ENCODE measurements at places on chromosomes 6 and 20.

GRCh38 chr6:123550052-123550617 is 86.6 kb downstream of the TRDN start:
- DNase-seq, result no peak

DNA sequence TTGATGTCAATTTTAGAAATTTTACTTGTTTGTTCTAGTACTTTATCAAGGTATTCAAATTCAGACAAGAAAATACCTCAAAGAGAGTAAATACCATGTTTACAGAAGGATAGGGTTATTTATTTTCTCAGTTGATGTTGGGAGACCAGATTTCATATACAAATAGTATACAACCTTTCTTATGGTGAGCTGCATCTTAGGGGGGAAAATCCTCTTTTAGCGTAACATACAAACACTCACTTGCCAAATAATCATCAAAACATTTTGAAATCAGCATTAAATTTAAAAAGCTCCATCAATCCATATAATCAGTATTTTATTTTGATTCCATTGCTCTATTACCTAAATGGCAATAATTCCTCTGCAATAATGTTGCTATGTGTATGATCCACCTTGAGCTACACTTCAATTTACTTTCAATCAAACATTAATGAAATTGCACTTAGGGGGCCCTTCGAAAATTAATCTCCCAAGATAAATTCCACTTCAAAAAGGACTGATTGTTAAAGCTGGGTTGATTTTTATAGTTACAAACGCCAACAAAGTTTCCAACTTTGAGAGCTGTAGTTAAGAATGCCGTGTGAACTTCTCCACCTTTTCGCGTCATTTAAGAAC is 2.2 kb downstream of the NKX2-4 start:
- DNase-seq, result no peak

DNA sequence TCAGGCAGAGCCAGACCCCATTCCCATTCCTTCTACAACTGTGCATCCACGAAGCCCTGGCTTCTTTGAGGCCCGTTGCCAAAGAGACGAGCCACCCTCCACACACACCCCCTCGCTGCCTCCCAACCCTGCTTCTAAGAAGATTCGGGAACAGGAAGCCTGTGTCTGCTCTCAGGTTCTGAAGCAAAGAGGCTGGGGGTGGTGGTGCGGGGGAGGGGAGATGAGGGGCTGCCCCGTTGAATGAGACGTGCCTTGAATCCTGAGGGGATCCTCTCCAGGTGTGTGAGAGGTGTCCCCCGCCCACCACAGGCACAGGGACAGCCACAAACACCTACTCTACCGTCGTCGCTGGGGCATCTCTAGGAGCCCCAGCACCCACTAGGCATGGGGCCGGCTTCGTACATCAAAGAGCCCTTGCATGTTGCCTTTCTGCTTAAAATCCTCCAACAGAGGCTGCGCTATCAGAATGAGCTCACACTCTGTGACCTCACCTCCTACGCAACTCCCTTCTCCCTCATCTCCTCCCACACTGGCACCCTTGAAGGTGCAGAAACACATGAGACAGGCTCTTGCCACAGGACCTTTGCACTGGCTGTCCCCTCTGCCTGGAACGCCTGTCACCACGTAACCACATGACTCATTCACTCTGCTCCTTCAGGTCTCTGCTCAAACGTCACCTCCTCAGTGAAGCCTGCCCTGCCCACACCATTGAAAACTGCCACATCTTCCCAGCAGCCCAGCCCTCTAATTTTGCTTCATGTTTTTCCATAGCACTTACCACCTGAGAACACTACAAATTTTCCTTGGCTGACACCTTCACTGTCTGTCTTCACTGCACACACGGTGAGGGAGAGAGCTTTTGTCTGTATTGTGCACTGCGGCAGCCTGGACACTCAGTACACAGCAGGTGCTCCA is 58.5 kb downstream of the PREX1 start:
- peak; percentile 49 for DNase-seq

GRCh38 chr20:38894091-38894847 is 31.9 kb upstream of the FAM83D start:
- DNase-seq, result no peak

GRCh38 chr6:158329531-158329930 is 17.3 kb downstream of the TULP4 start:
- DNase-seq, result no peak

GRCh38 chr6:11370191-11371018 is 137.9 kb upstream of the NEDD9 start:
- no peak for DNase-seq

GRCh38 chr6:138597336-138597735 is 98.0 kb upstream of the NHSL1 start:
- no peak for DNase-seq

- no peak for DNase-seq
Measured at GRCh38 chr6:24340998-24341938, 16.6 kb downstream of the DCDC2 start.

GRCh38 chr6:90184334-90185298 is 112.0 kb downstream of the BACH2 start:
- no peak for DNase-seq

- DNase-seq, result no peak
Measured at GRCh38 chr6:159919011-159919511, 28.3 kb downstream of the MAS1 start.

DNA sequence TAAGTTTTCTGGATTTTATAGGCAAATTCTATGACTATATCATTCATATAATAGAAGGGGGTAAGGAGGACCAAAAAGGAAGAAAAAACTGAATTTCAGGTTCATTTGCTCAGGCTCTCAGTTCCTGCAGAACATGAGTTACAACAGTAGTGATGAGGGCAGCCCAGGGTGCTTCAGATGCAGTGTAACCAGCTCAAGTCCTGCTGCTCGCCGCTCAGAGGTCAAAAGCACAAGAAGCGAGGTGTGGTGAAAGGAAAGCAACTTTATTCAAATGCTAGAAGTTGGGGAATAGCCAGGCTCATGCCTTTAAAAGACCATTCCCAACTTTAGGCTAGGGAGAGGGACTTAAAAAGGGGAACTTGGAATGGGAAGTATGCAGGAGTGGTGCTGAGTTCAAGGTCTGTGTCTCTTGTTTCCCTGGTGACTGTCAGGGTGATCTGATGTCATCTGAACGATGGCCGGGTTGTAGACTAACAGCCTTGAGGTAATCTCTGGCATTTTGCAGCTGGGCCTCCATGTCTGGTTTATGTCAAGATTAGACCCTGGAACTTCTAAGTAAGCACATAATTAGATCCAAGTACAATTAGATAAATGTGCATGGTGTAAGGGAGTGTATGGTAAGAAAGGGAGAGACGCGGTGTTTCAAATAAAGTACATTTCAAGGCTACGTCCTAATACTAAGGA is 14.5 kb upstream of the SEC63 start:
- no peak for DNase-seq
